ENCODE measurements at places on chromosomes 1 and 21.

- DNase-seq, result no peak
These were observed 5.7 kb upstream of the RIPK4 start for GRCh38 chr21:41772351-41773080.

- no peak for DNase-seq
These were observed 166.6 kb downstream of the CLEC20A start for GRCh38 chr1:178330153-178330552.

- no peak for DNase-seq
These were observed 6.1 kb downstream of the CTNNBIP1 start for GRCh38 chr1:9903801-9904527.

DNA sequence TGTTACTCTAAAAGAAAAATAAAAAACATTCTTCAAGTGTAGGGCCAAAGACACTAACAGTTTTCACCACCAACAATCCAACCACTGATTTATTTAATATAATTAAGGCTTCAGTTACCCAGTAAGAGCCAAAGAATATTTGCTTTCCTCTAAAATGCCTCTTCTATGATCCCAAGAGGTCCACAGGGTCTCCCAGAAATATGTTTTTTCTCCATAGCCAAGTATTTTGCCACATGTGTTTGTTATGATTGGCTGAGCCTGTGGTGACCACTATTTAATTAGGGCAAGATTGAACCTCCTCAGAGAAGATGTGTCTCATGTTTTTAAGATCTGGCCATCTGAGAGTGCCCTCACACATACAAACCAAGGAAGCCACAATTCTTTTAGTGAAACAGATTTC, 135.9 kb downstream of the TPR start:
- DNase-seq, result no peak

DNA sequence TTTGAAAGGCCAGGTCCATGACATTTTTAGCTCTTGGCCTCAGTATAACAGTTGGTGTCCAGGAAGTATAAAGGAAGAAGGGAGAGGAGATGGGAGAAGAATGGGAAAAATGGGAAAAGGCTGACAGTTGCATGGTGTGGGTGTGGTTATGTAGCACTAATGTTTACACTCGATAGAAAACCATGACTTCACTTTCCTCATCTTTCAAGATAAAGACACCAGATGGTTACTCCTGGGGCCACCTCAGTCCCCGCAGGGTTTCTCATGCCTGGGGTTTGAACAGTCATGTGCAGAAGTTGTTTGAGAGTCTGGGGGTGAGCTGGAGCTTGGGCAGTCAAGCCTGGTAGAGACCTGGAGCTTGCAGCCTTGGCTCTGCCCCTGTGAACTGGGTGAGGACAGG, 7.9 kb downstream of the PGBD2 start:
- DNase-seq, result no peak

GRCh38 chr1:29953961-29954360, 717.6 kb downstream of the PTPRU start:
- no peak for DNase-seq

DNA sequence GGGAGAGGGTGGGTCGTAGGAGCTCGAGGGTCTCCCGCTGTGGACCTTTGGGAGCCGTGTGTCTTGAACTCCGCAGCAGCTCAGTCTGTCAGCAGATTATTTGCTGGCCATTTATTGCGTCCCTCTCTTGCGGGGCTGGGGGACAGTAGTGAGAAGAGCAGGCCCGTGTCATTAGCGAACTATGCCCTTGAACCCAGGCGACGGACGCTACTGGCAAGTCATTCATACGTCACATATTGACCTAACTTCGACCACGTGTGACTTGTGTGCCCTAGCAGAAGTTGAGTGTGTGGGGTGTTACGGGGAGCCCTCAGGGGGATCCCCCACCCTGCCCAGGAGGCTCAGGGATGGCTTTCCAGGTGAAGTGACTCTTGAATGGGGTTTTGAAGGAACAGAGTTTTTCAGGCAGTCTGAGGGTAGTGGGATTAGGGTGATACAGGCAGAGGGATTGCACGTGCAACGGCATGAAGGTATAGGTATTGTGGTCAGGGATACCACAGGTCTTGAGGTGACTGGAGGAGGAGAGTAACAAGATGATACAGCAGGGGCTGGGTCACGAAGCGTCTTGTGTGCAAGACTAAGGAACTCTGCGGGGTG, 13.0 kb downstream of the RCC1 start:
- DNase-seq, result no peak

GRCh38 chr1:59601041-59601441, 213.7 kb upstream of the HOOK1 start:
- DNase-seq, result no peak

- DNase-seq, result no peak
These were observed 588.7 kb downstream of the MATN1 start for GRCh38 chr1:30134466-30135217.

GRCh38 chr1:22888320-22889075, 84.2 kb downstream of the LACTBL1 start:
- DNase-seq, result no peak

DNA sequence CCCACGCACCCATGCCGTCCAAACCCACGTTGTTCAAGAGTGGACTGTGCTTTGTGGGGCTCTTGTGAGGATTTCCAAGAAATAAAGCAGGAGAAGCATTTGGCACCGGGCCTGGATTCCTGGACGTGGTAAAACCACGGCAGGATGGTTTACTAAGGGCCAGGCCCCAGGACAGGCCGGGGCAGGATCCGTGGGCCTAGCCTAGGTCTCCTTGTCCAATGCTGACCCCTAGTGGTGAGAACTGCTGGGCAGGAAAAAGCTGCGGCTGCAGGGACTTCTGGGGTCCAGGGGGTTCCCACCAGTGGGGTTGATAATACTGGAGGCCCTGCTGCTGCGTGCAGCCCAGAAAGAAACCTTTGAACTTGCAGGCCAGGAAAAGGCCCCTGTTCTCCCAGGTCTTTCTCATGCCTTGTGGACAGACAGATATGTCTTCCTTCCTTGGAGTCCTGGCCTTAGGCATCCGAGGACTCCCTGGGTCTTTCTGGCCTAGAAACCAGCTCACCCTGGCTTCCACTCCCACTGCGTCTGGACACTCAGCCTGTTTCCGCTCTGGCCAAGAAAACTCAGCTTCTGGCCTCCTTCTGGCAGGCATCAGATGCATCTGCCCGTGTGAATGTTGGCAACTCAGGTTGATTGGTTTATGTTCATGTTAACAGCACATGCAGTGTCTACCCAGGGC, 106.9 kb upstream of the TMEM51 start:
- no peak for DNase-seq

GRCh38 chr1:161198194-161198896, 509 bp downstream of the ADAMTS4 start:
- no peak for DNase-seq

DNA sequence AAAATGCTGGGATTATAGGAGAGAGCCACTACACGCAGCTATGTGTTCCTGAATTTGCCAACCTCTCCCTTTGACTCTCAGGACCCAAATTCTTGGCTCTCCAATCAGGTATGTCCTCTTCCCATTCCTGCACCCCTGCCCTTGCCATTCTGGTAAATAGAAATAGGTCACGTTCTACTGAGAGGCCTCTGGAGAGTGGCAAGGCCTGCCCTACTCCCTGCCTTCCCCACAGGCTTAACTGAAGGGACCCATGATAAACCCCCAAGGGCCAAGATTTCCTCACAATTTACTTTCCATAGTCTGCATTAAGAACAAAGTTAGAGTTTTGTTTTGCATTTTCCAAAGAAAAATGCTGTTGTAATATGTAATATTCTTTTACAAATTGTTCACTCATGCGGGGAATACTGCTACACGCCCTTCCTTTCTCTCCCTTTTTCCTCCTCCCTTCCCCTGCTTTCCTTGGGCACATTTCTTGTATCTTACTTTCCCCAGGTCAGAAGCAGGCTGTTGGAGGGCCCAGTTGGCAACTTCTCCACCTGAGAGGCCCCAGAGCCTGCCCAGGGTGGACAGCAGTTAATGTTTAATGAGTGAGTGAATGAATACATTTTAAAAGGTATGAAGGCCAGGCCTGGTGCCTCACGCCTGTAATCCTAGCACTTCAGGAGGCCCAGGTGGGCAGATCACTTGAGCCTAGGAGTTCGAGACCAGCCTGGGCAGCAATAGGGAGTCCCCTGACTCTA, 33.9 kb upstream of the PUM1 start:
- no peak for DNase-seq

- DNase-seq, result no peak
These were observed 6.3 kb downstream of the DNAJB4 start for GRCh38 chr1:78011050-78011449.

- no peak for DNase-seq
These were observed 33.5 kb upstream of the NEK2 start for GRCh38 chr1:211708926-211709325.

- no peak for DNase-seq
These were observed 28.4 kb upstream of the NPPB start for GRCh38 chr1:11886986-11887665.

Measured in NCI-H748 treated with DMSO at 0.1 percent for 48 hours (cell line).